ENCODE measurements at places on chromosomes 1 and 21. TPM values are rescaled to one million over a fixed set of nuclear protein-coding genes. Genes with fewer than 3 reads are reported as not detected.

TM2D1 gene
- 42.0 TPM for polyA plus RNA-seq

ADAMTS4 gene
- 6.1 TPM for polyA plus RNA-seq

DNA sequence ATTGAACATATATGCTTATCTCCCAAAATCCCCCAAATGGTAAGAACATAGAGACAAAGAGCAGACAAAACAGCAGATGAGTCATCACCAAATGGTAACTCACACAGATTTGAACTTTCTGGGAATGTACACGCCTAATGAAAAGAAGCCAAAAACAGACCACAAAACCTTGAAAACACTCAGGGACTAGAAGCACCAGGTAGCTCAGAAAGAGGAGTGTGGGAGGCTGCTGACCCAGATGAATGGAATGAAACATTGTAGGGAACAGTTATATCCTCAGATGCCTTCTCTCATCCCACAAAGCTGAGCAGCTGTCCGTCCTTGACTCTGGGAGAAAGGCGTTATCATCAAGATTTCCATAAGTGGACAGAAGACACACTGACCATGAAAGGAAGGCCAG is 307.0 kb upstream of the USP25 start:
- DNase-seq = no peak

IFI6 gene
- polyA plus RNA-seq = 61.9 TPM

DNA sequence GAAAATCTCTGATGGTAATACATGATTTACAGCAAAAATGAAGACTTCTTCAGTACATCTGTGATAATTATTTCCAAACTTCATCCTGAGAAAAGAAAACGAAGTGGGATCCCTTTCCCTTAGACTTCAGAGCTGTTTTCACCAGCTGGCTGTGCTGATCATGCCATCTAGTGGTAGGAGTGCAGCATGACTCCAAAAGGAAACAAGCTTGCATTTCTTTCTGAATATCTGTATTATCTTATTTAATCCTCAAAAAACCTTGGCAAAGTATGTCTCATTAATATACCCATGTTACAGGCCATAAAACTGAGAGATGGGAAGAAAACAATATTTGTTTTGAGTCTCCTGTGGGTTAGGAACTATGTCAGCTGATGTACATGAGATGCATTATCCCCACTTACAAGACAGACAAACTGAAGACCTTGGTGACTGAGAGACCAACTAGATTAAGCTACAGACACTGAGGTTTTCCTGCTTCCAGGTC is 9.8 kb upstream of the GJA8 start:
- no peak for DNase-seq

DNA sequence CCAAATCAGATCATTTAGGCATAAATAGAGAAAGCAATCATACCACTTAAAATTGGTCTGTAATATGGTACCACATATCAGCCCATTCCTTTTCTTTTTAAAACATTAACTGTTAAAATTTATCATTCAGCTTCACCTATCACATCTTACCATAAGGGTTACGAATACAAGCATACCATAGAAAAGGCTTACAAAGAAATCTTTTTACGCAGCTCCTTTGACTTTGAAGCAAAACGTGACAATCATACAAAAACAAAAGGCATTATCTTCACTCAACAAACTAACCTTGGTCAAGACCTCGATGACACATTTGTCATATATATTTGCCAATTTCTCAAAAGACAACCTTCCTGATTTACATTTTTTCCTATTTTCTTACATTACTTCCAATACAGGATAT is 169.0 kb downstream of the SMYD3 start:
- DNase-seq = no peak

GRCh38 chr1:44835738-44836675 is 7.0 kb downstream of the PTCH2 start:
- DNase-seq = peak; percentile 89

GRCh38 chr1:53367503-53368313 is 39.8 kb upstream of the LRP8 start:
- DNase-seq = no peak
